ENCODE measurements at places on chromosomes 2 and 18.

DNA sequence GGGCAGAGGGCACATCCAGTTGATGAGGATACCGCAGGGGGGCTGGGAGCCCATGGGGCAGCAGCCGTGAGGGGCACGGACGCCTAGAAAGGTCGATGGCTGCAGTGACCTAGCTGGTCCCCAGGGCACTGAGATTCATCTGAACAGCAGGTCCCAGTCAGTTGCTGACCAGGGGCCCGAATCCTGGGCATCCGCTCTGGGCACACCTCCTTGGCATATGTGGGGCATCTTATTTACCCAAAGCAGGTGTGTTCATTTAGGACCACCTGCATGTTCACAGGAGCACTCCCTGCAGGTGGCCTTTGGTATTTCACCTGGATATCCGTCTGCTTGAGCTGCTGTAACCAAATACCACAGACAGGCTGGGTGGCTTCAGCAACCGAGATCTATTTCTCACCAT is 72.0 kb upstream of the ODC1 start:
- no peak for DNase-seq

DNA sequence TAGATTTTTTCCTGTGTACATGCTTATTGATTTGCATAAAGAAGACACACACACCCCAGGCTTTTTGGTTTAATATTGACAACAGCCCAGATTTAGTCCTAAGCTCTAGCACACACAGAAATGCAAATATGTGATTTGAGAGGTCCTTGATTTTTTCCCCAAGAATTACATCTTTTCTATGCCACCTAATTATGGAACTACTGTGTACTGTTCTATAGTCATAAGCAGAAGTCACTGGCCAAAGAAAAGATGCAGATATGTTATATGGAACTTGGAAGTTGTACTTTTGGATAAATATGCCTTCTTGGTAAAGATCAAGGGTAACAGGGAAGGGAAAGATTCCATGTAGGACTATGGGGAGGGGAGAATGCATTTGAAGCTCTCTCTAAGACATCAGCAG is 105.6 kb downstream of the SETBP1 start:
- DNase-seq: no peak

DNA sequence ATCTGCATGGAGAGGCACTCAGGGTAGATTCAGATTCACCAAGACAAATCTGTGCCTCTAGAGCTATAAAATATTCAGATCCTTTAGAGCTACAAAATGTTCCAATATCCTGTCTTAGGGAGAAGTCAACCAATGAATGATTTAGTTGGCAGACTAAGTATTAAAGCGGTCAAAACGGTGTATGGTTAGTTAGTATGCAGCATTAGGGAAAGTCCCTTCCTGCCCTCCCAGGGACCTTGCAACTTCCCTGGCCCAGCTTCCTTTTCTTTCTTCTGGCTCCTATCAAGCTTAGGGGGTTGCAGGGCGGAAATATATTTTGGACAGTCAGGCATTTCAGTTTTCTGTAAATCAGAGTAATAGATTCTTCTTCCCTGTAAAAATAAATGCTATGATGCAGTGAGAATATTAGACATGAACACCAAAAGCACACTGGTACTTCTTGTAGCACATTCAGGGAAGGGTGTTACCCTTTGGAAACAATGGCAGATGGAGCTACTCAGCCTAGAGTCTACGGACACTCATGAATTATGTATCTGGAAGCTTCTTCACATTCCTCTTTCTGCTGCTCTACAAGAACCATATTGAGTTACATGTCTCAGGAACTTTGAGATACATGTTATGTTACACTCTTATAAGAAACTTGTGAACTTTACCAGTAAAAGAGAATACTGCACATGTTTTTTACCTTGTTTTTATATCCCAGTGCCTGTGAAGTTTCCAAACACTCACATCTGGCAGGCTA is 45.7 kb downstream of the CCDC93 start:
- no peak for DNase-seq

- DNase-seq: no peak
Measured at GRCh38 chr2:102678442-102678841, 59.1 kb downstream of the SLC9A2 start.

GRCh38 chr18:35077937-35078336 is 36.7 kb downstream of the MAPRE2 start:
- DNase-seq: no peak

DNA sequence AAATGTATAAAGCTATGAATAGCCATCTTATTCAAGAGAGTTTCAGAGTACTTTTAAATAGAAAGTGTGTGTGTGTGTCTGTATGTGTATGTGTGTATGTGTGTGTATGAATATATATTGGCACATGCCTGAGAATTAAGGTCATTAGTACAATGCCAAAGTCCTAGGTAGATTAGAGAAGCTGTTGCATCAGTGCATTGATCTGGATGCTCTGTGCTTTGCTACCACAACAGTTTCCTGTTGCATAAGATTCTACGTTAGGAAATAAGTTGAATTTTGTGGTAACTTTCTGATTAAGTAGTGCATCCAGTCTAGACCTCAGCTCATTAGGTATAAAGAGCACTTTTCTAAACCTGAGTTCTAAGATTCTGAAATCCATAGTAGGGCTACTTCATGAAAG is 1102.8 kb upstream of the KLHL29 start:
- no peak for DNase-seq

GRCh38 chr2:142286618-142287017 is 155.8 kb upstream of the LRP1B start:
- no peak for DNase-seq

- DNase-seq: no peak
Measured at GRCh38 chr2:38526195-38526594, 76.5 kb downstream of the HNRNPLL start.

DNA sequence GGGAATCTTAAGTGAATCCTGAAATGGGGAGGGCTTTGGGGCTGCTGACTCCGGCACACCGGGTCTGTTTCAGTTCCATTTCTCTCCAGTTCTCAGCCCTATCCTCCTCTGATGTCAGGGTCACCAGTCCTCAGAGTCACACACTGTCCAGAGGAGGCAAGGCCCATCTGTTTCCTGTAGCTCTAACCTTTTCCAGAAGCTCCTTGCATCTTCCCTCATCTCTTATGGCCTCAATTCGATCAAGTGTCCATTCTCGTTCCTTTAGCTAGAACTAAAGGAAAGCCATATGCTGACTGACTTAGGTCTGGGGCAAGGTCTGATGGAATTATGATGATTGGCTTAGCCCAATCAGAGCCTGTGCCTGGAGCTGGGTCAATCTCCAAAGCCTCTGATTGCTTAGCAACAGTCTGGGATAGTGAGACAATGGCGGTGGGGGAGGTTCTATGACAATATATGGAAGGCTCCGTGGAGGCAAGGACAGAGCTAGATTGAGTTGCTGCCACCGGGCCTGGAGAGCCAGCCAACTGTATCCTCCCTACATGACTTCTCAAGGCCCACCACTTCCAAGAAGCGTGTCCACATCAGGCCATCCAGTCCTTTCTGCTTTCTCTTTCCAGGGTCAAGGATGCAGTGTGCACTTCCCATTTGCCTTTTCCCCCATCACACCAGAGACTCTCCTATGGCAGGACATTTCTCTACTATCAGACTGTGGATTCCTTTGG is 5.2 kb downstream of the ANKRD53 start:
- DNase-seq: no peak

DNA sequence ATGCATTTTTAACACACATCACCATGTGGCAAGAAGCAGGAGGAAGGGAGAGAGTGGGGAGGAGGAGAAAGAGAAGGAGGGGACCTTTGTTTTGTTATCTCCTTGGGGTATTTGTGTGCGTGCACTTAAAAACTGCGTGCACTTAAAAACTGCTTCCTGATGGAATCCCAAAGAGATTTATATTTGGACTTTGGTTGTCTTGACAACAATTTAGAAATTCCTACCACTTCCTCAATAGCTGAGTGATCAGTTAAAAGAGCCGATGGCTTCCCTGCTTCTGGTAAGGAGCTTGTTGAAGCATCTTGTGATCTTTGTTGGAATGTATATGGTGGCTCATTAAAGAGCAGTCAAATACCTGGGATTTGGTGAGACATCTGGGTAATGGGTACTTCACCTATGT is 4.5 kb downstream of the RAB31 start:
- no peak for DNase-seq

DNA sequence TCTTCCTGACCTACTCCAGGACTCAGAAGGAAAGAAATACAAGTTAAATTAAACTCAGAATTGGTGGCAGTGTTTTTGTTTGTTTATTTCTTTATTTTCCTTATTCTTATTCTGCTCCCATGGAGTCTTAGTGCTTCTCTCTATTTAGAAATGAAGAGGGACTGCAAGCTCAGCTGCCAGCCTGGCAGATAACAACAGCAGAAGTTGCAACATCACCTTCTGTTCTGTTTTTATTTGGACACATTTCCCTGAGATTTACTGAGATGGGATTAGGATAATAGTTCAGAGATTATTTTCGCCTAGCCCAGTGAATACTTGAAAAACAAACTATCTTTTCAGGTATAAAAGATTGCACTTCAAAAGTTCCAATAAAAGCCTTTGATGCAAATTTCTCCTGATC is 70.4 kb upstream of the DTNA start:
- DNase-seq: no peak

- no peak for DNase-seq
Measured at GRCh38 chr2:54559593-54560145, 103.5 kb downstream of the SPTBN1 start.

DNA sequence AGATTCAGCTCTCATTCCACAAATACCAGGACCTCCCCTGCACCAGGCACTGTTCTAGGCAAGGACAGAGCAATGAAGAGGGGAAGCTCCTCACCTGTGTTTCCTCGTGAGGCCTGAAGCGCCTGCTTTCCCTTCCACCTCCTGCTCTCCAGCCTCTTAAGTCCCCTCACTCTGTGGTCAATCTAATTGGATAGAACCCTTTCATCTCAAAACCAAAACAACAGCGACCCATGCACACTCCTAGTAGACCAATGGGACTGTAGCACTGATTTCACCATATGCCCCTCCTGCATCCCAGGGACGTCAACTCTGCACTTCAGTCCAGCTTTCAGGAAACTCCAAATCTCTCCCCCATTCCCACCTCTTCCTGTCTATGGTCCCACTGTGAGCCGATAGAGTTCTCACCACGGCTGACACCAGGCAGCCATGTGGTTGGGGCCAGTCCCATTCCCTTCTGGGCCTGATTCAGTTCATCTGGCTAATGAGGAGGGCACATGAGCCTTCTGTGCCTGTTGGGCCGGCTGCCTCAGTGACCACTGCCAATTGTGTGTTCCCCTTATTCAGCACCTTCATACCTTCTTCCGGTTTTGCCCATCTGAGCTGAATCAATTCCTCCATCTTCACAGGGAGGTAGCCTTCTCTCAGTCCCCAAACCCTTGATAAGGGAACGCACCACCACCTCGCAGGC is 33.3 kb upstream of the MAT2A start:
- no peak for DNase-seq

GRCh38 chr2:30612371-30612770 is 165.3 kb downstream of the LCLAT1 start:
- no peak for DNase-seq

DNA sequence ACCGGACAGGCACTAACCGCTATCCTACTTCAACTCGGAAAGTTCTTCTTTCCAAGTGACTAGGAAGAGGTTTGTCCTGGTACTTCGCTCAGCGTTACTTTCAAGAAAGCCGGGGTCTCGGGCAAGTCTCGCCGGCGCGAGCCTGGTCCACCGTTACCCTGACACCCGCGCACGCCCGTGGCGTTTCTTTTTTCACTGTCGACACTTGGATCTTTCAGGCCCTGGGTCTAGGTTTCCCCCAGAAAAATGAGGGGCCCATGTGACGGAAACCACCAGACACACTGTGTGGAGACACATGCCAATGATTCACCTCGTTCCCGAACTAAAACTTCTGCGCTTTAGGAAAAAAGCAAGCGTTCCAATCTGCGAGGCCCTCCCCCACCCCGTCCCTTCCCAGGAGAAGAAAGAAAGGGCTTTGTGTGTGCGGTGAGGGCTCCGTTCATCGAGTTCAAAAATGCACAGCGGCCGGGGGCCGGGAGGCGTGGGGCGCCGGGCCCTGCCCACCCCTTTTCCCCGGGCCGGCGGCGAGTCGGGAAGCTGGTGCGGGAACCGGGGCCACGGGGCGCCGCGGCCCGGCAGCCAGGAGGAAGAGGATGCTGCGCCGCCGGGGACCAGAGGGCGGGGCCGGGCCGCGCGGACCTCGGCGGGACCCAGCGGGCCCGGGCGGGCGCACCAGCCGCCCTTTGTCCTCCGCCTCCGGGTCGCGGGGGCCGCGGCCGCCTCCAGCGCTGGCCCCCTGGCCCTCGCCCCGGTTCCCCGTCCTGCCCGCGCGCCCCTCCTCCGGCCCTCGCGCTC is 2.6 kb downstream of the ZNF521 start:
- DNase-seq: no peak

GRCh38 chr2:11326677-11327211 is 17.7 kb downstream of the ROCK2 start:
- DNase-seq: no peak

- no peak for DNase-seq
Measured at GRCh38 chr18:78771496-78772359, 207.9 kb upstream of the SALL3 start.

GRCh38 chr2:230934231-230935129 is 9.4 kb upstream of the GPR55 start:
- no peak for DNase-seq

DNA sequence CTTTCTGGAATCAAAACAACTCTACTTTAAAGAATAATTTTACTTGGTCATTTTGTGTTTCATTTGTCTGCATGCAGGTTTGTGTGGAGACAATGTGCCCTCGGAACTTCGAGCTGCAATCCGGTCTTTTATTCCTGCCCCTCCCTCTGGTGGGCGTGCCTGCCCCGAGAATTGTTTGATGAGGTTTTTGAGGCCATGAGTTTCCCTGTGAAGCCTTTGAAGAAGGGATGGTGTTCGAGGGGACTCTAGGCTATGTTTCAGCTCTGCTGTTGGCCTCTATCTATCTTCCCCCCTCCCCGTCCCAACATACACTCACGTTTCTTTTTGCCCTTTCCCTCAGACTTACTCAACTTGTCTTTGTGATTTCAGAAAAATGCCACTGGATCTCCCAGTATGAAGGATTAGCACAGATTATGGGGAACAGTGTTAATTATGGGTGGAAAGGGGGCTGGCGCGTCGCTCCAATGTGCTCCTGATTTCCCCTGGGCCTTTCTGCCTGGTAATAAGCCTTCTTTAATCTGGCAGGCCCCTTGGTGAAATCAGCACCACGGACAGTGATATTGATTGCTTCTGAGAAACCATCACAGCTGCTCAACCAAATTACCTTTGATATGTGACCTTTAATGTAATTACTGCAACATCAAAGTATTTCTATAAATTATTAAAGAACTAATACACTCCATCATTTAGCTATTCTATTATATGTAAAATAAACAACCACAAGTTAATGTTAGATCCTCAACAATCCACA is 82.2 kb downstream of the CELF4 start:
- no peak for DNase-seq

DNA sequence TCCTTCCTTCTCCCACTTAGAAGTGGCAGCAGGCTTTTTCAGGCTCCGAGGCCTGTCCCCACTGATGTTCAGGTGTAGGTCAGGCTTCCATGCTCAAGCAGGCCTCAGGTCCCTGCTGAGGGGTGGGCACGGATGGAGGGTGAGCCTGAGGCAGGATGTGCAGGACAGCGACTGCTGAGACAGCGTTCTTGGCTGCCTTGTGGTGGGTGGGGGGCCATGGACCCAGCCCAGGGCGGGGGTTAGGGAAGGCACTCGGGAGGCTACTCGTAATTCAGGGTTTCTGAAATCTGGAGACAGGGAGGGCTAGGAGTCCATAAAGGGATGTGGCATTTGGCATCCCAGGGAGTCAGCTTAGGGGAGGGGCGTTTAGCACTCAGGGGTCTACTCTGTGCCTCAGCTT is 30.3 kb downstream of the COLEC11 start:
- no peak for DNase-seq
